ENCODE measurements at places on chromosomes 16 and 17. TPM values are rescaled to one million over a fixed set of nuclear protein-coding genes. Genes with fewer than 3 reads are reported as not detected.
A peak's percentile ranks its signal among the peaks of the same experiment; 100 is the strongest.

- DNase-seq = peak; percentile 78
Observed at GRCh38 chr16:391885-392335, 5.1 kb upstream of the NME4 start.

- DNase-seq = no peak
Observed at GRCh38 chr16:47247690-47248089, 103.9 kb upstream of the NETO2 start.

- peak; percentile 78 for DNase-seq
Observed at GRCh38 chr17:8289103-8289397, 580 bp downstream of the RANGRF start.

DNA sequence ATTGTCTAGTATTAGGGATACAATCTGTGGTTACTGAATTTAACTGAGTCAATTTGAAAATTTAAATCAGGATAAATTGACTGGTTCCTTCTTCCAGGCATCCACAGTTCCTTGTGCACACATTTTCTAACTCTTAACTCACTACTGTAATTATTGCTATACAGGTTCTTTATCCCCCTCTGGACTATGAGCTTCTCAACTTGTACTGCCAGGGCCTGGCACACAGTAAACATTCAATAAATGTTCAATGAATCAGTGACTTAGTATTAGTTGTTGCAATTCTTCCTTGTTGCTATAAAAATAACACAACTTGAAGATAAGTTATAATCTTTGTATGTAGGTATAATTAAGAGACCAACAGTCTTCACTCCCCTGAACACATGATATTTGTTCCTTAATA, 67.9 kb downstream of the SSH2 start:
- DNase-seq = no peak

- no peak for DNase-seq
Observed at GRCh38 chr16:70642633-70643032, 3.7 kb upstream of the IL34 start.

DNA sequence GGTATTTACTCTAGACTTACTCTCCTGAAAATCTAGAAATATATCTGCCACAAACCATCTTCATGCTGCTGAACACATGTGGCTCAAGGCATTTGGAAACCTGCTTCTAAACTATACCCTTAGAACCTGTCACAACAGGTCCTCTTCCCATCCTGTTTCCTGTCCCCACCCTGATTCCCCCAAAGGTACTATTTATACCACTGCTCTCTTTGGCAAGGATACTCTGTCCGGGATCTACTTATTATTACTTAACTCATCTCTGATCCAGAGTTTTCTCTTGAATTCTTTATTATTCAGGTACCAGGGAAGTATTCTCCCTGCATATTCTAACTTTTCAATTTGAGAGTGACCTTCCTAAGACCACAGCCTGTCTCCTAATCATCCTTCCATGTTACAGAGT, 33.4 kb downstream of the TRAF4 start:
- no peak for DNase-seq

DNA sequence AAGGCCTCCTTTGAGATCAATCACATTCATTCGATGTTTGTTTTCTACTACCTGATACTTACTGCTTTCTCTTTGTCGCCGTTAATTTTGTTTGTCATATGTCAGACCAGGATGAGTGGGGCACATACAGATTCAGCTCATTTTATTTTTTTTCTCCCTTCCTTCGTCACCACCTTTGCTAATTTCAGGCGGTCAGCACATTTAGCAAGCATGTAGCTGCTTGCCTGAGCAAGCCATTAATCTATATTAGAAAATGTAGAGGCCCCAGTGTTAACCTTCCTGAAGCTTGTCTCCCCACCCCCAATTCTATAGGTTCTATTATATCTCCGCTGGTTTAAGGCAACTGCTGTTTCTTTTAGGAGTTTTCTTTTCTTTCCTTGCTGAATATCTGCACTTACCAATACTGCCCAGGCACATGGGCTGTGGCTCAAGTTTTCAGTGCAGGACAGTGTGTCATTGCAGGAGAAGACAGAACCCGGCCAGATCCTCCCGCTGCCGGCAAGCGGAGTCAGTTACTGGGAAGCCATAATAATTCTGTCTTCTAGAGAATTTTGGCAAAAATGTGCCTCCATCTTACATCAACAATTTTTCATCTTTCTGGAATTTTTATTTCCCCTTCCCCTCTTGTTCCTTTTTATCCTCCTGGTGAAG, 714.3 kb downstream of the WWOX start:
- no peak for DNase-seq

DNA sequence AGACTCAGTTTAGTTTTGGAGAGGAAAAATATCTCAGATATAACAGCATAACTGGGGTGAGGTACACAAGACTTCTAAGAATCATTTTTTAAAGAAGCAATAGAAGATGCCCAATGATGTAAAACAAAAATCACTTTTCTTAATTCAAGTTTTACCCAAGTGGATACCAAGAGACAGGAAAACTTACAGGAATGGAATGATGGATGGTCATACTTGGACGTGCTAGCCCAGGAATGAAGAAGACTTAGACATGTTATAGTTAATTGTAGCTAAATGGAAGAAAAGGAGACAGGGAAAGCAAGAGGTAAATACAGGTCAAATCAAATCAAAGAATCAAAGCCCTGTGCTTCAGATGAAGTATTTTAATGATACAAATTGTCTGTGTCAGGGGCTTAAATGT, 312.7 kb upstream of the KCNJ16 start:
- DNase-seq = no peak

GRCh38 chr16:9351440-9351839, 260.0 kb downstream of the HAPSTR1 start:
- no peak for DNase-seq

- DNase-seq = no peak
Observed at GRCh38 chr17:33832262-33832661, 422.8 kb upstream of the CCL2 start.

- no peak for DNase-seq
Observed at GRCh38 chr16:84827897-84828296, 8.1 kb downstream of the CRISPLD2 start.

- DNase-seq = no peak
Observed at GRCh38 chr16:54430491-54431030, 144.0 kb upstream of the IRX3 start.

Gene ZNF500
- 14.7 TPM for total RNA-seq

Gene CD300C
- total RNA-seq = 3.9 TPM

Gene CHST6
- not detected for total RNA-seq

Gene OTOP2
- not detected for total RNA-seq

Gene TMEM92
- not detected for total RNA-seq

Gene HAS3
- total RNA-seq = 0.71 TPM

Gene MT1H
- total RNA-seq = not detected

Measured in activated CD4-positive, alpha-beta memory T cell treated with anti-CD3 and anti-CD28 coated beads, Interleukin-2, amount 10 ng/mL, durations not matched to agents 7 days and 5 days (primary cell).